Activated CD4-positive, alpha-beta memory T cell treated with anti-CD3 and anti-CD28 coated beads, Interleukin-2, amount 10 ng/mL, durations not matched to agents 7 days and 5 days (primary cell): ENCODE measurements at places on chromosomes 2 and 18. TPM values are rescaled to one million over a fixed set of nuclear protein-coding genes. Genes with fewer than 3 reads are reported as not detected.

BUB1 gene
- total RNA-seq, result 120 TPM

SP140L gene
- total RNA-seq, result 85.2 TPM

- no peak for DNase-seq
- no peaks in the 10 kb centered on the region for H3K27me3 ChIP-seq
- no peaks in the 10 kb centered on the region for H3K4me1 ChIP-seq
- no peak overlapping the region for H3K27ac ChIP-seq
Observed at GRCh38 chr2:163669506-163669905, 66.3 kb downstream of the FIGN start.

- DNase-seq, result no peak
- H3K27me3 ChIP-seq, result no peaks in the 10 kb centered on the region
- H3K27ac ChIP-seq, result no peak overlapping the region
Observed at GRCh38 chr2:118641711-118642110, 205.7 kb downstream of the EN1 start.

GRCh38 chr2:120236791-120237190, 13.6 kb upstream of the TMEM185B start:
- H3K27ac ChIP-seq, result no peak overlapping the region
- H3K27me3 ChIP-seq, result no peaks in the 10 kb centered on the region
- peaks cover 28% of the 10 kb centered on the region for H3K4me1 ChIP-seq

GRCh38 chr2:42979870-42980763, 187.7 kb upstream of the HAAO start:
- no peaks in the 10 kb centered on the region for H3K36me3 ChIP-seq
- peaks cover 6% of the 10 kb centered on the region for H3K27me3 ChIP-seq
- H3K4me3 ChIP-seq, result no peak overlapping the region
- H3K4me1 ChIP-seq, result no peaks in the 10 kb centered on the region

AQP12B gene
- not detected for total RNA-seq

GPR39 gene
- total RNA-seq, result not detected

DNA sequence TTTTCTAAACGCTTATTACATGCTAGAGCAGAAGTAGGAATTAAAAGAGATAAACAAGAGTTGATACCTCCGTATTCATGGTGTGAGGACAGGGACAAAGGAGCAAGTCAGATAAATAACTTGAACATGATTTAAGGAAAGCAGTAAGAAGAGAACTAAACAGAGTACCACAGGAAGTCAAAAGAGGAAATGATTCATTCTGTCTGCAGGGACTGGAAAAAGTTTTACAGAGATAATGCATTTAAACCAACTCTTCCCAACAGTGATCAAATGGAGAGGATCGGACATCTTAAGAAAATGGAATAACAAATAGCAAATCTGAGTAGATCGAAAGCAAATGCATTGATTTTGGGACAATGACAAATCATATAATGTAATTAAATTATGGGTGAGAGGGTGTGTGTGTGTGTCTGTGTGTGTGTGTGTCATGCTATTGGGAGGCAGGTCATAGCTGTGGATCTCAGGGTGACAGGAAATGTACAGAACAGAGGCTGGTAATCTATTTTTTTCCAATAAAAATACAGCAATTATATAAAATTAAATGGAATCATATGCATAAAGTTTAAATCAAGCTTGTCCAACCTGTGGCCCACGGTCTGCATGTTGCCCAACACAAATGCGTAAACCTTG, 113.4 kb downstream of the MC4R start:
- H3K27me3 ChIP-seq, result no peaks in the 10 kb centered on the region
- no peak for DNase-seq
- peaks cover 4% of the 10 kb centered on the region for H3K4me1 ChIP-seq
- H3K27ac ChIP-seq, result no peak overlapping the region
- no peak overlapping the region for H3K4me3 ChIP-seq

C2orf80 gene
- total RNA-seq, result not detected

DNA sequence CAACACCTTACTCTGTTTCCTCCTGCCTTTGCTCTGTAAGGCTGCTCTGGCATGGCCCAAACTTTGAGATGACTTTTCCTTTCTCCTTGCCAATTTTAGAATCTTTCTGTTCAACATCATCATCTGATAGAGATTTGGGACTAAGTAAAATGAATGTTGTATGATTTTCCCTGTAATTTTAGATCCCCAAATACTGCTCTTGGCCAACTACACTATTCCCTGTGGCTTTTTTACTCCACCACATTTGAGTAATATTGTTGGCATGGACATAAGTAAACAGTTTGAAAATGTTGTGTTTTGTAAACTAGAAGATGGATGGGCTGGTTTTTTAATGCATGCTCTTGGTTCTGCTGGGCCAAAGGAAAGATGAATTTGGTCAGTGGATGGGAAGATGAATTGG, 12.1 kb downstream of the LTBP1 start:
- H3K36me3 ChIP-seq, result no peaks in the 10 kb centered on the region
- no peak overlapping the region for H3K27ac ChIP-seq
- no peaks in the 10 kb centered on the region for H3K4me1 ChIP-seq
- peaks cover 10% of the 10 kb centered on the region for H3K27me3 ChIP-seq
- H3K4me3 ChIP-seq, result no peak overlapping the region
- DNase-seq, result no peak

DNA sequence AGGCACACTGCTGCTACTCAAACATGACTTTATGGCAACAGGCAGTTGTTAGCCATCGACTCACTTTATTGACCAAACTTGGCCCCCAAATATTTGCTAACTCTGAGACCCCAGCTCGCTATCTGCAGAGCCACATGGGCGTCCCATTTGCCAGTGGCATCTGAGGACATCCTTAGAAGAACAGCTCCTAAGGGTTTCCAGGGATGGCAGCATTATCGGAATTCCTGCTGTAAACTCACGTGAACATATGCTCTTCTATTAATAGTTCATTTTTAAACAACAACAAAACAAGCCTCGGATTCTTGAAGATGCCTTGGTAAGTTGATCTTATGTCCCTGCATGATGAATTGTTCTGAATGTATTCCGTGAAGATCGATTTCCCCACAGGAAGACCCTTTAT, 181.0 kb downstream of the LDLRAD4 start:
- DNase-seq, result no peak
- no peak overlapping the region for H3K27ac ChIP-seq
- H3K4me3 ChIP-seq, result no peak overlapping the region
- no peaks in the 10 kb centered on the region for H3K36me3 ChIP-seq

DNA sequence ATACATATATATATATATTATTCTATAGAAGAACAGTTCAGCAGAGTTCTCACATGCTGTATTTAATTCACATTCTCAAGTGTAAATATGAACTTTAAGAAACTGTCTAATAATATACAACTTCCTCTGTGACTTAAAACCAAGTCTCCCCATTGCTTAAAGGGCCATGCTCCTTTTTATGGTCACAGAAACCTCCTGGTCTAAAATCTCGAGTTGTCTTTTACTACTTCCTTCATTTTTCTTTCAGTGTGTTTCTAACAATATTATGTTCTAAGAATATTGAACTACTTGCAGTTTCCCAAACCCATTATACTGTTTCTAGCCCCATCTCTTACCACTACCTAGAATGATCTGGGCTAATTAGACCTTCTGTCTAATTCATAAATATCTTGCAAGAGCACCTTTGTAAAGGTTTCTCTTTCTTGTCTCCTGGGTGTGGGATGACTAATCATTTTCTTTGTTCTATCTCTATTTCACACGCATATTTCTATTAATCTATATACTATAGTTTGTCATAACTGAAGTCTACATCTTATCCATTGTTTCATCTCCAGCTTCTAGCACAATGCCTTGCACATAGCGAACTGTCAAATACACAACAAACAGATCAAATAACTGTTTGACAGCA, 48.8 kb downstream of the ERBB4 start:
- no peak overlapping the region for H3K27ac ChIP-seq
- DNase-seq, result no peak
- H3K27me3 ChIP-seq, result no peaks in the 10 kb centered on the region
- H3K36me3 ChIP-seq, result no peaks in the 10 kb centered on the region

- no peaks in the 10 kb centered on the region for H3K4me1 ChIP-seq
- H3K27me3 ChIP-seq, result no peaks in the 10 kb centered on the region
- H3K4me3 ChIP-seq, result no peak overlapping the region
Observed at GRCh38 chr2:210456571-210456970, 20.0 kb downstream of the LANCL1 start.

CNDP1 gene
- total RNA-seq, result not detected

DNA sequence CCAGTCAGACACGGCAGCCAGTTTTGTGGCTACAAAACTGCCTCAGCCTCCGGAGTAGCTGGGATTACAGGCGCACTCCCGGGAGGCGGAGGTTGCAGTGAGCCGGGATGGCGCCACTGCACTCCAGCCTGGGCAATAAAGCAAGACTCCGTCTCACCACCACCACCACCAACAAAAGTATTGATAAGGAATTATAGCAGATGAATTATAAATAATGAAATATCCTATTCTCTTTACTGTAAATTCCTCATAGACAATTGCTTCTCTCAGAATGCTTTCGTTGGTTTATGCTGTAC, 1.4 kb upstream of the FAM161A start:
- no peak for DNase-seq
- no peaks in the 10 kb centered on the region for H3K27me3 ChIP-seq
- H3K36me3 ChIP-seq, result no peaks in the 10 kb centered on the region
- H3K4me1 ChIP-seq, result peaks cover 24% of the 10 kb centered on the region

DNA sequence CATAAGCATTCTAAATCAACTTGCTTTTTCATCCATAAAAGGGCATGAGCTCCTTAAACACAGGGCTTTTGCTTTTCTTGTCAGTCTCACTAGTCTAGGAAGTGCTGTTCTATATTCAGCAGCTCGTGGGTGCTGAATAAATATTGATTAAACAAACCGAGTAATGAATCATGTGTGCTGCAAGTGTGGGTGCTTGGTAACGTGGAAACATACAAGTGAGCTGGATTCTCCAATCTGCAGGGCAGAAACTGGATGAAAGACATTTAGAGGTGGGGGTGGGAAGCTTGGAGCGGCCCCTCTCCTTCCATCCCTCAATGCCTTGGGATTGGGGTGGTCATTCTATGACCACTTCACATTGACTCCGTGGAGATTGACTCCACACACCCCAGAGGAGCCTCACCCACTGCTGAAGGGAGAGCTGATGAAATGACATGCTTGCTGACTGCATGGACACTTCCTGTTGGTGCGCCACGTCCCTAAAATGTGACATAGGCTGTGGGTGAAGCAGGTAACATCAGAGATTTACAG, 114.6 kb downstream of the DOCK10 start:
- peaks cover 99% of the 10 kb centered on the region for H3K4me1 ChIP-seq
- H3K4me3 ChIP-seq, result peak overlapping the region; percentile 46
- peaks cover 95% of the 10 kb centered on the region for H3K36me3 ChIP-seq
- H3K27me3 ChIP-seq, result no peaks in the 10 kb centered on the region

DNA sequence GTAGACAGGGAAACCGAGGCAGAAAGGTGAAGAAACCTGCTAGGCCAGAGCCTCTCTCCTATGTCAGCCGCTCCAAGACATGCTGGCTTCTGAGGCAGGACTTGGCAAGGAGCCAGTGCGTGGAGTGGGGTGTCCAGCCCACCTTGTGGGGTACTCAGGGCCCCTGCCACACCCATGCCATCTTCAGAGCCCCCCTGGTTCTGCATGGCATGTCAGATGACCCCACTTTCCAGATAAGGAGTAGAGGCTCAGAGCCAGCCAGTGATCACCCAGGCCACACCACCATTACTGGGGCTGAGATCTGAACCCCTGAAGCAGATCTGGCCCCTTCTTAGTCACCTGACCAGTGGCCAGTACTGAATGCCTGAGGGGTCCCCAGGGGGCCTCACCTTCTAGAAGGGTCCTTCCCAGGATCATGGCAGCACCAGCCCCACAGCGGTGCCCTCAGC, 14.7 kb downstream of the CROCC2 start:
- no peaks in the 10 kb centered on the region for H3K4me1 ChIP-seq
- H3K27me3 ChIP-seq, result peaks cover 1% of the 10 kb centered on the region
- no peak overlapping the region for H3K4me3 ChIP-seq
- peak; percentile 13 for DNase-seq
- H3K36me3 ChIP-seq, result no peaks in the 10 kb centered on the region

GRCh38 chr2:1738646-1739302, 5.5 kb downstream of the PXDN start:
- H3K27ac ChIP-seq, result no peak overlapping the region
- peak; percentile 1 for DNase-seq
- H3K4me3 ChIP-seq, result no peak overlapping the region
- H3K4me1 ChIP-seq, result peaks cover 2% of the 10 kb centered on the region

GRCh38 chr2:124289615-124290014, 264.5 kb downstream of the CNTNAP5 start:
- no peak overlapping the region for H3K4me3 ChIP-seq
- no peaks in the 10 kb centered on the region for H3K4me1 ChIP-seq
- no peak overlapping the region for H3K27ac ChIP-seq
- H3K27me3 ChIP-seq, result no peaks in the 10 kb centered on the region
- H3K36me3 ChIP-seq, result no peaks in the 10 kb centered on the region

GREB1 gene
- total RNA-seq, result 0.13 TPM

GRCh38 chr2:60292242-60292641, 261.2 kb downstream of the BCL11A start:
- no peak overlapping the region for H3K4me3 ChIP-seq
- no peaks in the 10 kb centered on the region for H3K36me3 ChIP-seq
- no peak overlapping the region for H3K27ac ChIP-seq
- DNase-seq, result no peak
- no peaks in the 10 kb centered on the region for H3K27me3 ChIP-seq
- no peaks in the 10 kb centered on the region for H3K4me1 ChIP-seq

DNA sequence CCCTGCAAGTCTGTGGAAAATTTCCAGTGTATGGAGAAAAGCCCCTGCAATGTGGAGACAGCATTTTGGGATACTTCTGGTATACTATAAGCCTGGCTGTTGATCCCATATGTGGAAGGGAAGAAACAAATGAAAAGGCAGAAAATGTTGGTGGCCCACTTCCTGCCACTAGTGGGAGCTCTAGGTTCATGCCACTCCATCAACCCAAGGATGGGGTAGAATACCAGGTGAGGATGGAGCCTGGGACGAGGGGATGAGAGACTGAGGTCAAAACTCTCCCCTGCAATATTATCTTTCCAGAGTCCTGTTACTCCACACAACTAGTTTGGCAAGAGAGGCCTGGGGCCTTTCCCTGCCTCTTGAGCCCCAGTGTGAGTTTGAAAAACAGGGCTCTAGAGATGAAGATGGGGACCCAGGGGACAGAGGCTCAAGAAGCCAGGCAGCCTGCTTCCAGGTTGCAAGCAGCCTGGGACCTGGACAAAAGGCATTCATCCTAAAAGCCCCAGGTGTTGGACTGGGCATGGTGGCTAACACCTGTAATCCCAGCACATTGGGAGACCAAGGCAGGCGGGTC, 31.9 kb downstream of the BMP10 start:
- no peak overlapping the region for H3K27ac ChIP-seq
- H3K4me1 ChIP-seq, result peaks cover 30% of the 10 kb centered on the region
- peaks cover 8% of the 10 kb centered on the region for H3K27me3 ChIP-seq
- H3K36me3 ChIP-seq, result peaks cover 2% of the 10 kb centered on the region
- no peak overlapping the region for H3K4me3 ChIP-seq
- DNase-seq, result no peak

ZDBF2 gene
- 15.6 TPM for total RNA-seq

ABHD1 gene
- total RNA-seq, result 0.20 TPM

GRCh38 chr18:59704146-59704545, 6.9 kb upstream of the CCBE1 start:
- no peak overlapping the region for H3K4me3 ChIP-seq
- H3K36me3 ChIP-seq, result no peaks in the 10 kb centered on the region
- no peaks in the 10 kb centered on the region for H3K4me1 ChIP-seq
- H3K27ac ChIP-seq, result no peak overlapping the region
- DNase-seq, result no peak

DNA sequence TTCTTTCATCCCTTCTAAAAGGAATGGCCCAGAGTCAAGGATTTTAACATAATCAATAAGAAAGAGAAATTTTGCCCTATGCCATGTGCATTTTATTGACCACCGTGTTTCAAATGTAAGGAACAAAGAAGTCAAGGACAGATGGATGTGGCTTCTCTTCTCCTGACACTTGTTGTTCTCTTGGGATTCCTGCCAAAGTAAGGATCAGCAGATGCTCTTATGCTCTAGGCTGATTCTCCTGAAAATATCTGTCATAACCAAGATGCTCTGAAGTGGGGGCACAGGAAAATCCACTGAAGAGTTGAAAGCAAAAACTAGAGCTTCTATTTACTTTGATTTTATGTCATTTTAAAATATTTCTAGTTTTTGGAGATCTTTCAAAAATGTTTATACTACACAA, 72.9 kb upstream of the SYT4 start:
- DNase-seq, result no peak
- no peaks in the 10 kb centered on the region for H3K36me3 ChIP-seq
- H3K4me1 ChIP-seq, result no peaks in the 10 kb centered on the region
